ENCODE measurements at places on chromosomes 6 and 20. TPM values are rescaled to one million over a fixed set of nuclear protein-coding genes. Genes with fewer than 3 reads are reported as not detected.

- DNase-seq, result peak; percentile 86
These were observed 23.7 kb downstream of the MOCS3 start for GRCh38 chr20:50982363-50982762.

DNA sequence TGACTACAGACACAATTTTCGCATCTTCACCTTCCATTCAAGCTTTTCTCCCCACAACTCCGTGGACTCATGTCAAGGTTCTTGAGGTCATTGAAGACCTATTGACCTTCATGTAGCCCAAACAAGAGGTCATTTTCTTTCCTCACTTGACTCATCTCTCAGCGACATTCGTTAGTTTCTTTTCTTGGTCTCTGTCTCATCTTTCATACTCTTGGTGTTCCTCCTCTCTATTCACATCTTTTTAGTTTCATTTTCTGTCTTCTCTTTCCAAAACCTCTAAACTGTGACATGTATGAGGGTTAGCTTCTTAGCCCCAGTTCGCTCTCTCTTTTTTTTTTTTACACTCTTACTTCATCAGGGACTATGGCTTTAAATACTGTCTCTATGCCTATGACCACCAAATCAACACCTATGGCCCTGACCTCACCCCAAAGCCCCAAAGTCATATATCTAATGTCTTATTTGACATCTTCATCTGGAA lies 128.6 kb upstream of the BACH2 start:
- no peak for DNase-seq

FAM209B gene
- total RNA-seq, result not detected

GRCh38 chr6:112725541-112726085 lies 378.5 kb downstream of the RFPL4B start:
- no peak for DNase-seq

DNA sequence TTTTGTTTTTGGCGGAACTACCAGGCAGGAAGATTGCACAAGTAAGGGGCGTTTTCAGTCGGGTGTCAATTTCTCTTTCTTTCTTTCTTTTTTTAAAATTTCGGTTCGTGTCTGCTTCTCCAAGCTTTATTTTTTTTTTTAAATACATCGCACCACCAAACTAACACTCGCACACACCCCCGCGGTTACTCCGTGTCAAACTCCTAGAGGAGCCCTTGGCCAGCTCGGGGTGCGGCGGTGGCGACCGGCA lies 338 bp downstream of the UTRN start:
- no peak for DNase-seq

CLPSL1 gene
- not detected for total RNA-seq

- DNase-seq, result no peak
These were observed 13.9 kb downstream of the MACROD2 start for GRCh38 chr20:14009208-14009607.

GRCh38 chr20:19967445-19967844 lies 49.7 kb upstream of the NAA20 start:
- DNase-seq, result no peak

DNA sequence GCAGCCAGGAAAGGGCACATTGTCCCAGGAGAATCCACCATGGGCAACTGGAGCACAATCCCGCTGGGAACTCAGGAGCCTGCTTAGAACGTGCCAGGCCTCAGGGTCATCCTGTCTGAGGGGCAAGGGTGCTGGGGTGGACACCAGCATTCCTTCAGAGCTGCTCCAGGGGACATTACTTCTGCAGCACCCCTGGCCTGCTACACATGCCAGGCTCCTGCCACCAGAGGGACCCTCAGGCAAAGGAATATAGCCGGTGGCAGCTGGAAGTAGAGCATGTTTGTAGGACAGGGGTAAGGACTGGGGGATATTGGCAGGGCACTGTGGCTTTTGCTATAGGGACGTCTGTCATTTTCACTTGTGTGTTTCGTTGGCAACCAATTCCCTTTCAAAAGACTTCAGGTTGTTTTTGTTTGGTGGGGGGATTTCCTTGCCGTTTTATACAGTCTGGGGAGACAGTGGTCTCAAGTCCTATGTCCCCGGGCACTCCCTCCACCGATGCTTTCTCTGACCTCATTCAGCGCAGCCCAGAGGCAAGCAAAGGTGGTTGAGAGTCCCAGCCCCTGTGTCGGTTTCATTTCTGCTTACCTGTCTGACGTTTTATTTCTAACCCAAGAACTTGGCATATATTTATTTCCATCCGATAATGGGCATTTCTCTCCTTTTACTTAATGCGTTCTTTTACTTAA lies 130.8 kb downstream of the JPH2 start:
- no peak for DNase-seq

GRCh38 chr6:50123688-50124087 lies 74.0 kb upstream of the DEFB112 start:
- no peak for DNase-seq

- DNase-seq, result no peak
These were observed 132.7 kb upstream of the IFNGR1 start for GRCh38 chr6:137351890-137352289.

CRIP3 gene
- total RNA-seq, result 0.55 TPM

CST2 gene
- not detected for total RNA-seq

DNA sequence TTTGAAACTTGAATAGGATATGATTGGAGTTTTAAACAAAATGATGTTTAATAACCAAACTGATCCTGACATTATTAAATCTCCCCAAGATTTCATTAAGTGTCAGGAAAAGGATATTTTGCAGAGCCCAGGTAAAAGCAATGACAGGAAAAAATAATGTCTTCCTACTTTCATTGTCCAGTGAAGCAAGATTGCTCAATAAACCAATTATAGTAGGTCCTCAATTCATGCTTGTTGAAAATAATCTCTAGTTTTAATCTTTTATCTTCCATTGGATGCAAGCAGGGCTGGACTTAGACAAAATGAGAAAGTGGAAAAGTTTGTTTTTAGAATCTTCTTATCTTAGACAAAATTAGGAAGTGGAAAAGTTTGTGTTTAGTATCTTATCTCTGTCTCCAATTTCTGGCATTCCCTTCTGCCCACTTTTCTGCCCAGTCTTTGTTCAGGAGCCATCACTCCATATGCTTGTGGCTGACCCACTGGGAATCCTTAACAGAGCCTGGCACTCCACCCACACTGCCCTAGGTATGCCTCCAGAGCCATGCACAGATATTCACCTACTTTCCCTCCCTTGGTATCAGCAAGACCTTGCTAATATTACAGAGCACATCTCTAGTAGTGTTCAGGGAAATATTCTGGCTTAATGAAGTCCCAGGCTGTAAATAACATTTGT lies 57.0 kb upstream of the CARMIL1 start:
- DNase-seq, result no peak

TMX4 gene
- 57.0 TPM for total RNA-seq

DNA sequence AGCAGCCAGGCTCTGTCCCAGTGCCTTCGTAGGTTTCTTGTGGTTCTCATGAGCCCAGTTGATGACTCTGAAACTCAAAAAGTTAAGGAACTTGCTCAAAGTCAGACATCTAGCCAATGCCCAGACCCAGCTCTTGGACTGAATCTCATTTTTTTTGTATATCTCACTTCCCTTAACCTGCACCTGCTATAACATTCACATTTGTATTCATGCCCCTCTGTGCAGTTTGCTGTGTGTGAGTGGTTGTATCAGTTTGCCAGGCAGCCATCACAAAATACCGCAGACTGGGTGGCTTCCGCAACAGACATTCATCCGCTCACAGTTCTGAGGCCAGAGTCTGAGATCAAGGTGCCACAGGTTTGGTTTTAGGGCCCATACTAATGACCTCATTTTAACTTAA lies 49.9 kb downstream of the IPCEF1 start:
- no peak for DNase-seq

DNA sequence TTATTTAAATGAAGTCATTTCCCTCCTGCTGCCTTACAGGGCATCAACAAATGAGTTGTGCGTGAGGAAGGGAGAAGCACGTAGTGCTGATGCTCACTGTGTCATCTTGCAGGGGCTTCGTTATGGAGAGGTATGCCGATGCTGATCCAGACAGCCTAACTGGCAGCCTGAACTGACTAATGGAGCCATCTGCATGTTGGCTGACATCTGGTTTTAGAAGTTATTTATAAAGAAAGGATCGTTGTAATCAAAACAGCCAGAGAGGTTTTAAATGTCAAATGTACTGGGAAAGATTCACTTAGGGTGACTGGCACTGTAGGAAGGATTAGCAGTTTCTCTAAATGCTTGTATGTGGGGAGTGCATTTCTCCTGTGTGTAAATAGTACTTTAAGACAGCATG lies 54.6 kb downstream of the FARS2 start:
- DNase-seq, result no peak

DNA sequence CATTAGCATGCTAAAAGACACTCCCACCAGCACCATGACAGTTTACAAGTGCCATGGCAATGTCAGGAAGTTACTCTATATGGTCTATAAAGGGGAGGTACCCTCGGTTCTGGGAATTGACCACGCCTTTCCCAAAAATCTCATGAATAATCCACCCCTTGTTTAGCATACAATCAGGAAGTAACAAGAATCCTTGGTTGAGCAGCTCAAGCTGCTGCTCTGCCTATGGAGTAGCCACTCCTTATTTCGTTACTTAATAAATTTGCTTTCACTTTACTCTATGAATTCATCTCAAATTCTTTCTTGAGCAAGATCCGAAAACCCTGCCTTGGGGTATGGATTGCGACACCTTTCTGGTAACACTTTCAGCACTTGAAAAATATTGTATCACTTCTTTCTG lies 243.0 kb downstream of the BMP2 start:
- no peak for DNase-seq

- DNase-seq, result peak; percentile 75
These were observed 111.3 kb downstream of the LY86 start for GRCh38 chr6:6699741-6700367.

DNA sequence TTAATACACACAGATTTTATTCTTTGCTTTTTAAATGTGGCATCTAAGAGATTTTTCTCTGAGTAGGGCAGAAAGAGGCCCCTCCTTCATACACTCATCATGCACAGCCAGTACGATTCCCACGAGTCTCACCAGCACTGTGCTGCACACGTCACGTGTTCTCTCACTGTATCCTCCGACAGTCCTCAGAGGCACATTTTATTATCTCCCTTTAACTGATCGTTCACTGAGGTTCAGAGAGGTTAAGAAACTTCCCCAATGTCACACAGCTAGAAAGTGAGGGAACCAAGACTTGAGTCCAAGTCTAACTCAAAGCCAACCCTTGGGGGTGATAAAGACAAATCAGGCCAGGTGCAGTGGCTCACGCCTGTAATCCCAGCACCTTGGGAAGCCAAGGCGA lies 142.5 kb downstream of the PREX1 start:
- no peak for DNase-seq

SLC17A3 gene
- not detected for total RNA-seq

DEFB114 gene
- not detected for total RNA-seq

SRSF12 gene
- 1.0 TPM for total RNA-seq

GRCh38 chr6:21331235-21331634 lies 262.3 kb upstream of the SOX4 start:
- peak; percentile 9 for DNase-seq

TMEM74B gene
- 0.59 TPM for total RNA-seq

MATN4 gene
- not detected for total RNA-seq

- no peak for DNase-seq
These were observed 49.4 kb downstream of the F13A1 start for GRCh38 chr6:6270948-6271535.

DNA sequence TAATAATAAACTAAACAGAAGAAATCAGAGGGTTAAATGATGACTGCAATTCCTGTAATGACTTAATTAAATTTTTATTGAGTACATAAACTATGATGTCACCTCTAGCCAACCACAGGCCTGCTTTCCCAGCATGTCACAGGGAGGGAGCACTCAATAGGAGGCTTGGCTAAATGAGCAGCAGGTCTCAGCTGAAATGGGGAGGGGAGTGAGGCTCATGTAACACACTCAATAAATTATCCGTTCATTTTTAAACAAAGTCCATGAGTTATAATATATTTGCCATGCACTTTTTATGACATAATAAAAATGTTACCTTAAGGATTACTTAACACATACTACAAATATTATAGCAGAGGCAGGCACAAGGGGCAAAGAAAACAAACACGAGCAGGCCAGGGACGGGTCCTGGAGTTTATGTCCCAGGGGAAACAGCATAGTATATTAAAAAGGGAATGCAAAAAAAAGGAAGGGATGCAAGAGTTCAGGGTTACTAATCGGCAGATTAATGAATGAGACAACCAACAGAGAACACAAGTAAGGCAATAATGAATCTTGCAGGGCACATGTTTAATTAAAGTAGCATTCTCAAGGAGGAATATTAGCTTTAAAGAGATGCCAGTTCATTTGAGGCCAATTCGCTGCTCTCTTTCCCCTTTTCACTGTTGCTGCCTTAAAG lies 27.1 kb upstream of the FAM83C start:
- no peak for DNase-seq

OOEP gene
- total RNA-seq, result not detected

- no peak for DNase-seq
These were observed 140.9 kb downstream of the RNF144B start for GRCh38 chr6:18527836-18528743.

DNA sequence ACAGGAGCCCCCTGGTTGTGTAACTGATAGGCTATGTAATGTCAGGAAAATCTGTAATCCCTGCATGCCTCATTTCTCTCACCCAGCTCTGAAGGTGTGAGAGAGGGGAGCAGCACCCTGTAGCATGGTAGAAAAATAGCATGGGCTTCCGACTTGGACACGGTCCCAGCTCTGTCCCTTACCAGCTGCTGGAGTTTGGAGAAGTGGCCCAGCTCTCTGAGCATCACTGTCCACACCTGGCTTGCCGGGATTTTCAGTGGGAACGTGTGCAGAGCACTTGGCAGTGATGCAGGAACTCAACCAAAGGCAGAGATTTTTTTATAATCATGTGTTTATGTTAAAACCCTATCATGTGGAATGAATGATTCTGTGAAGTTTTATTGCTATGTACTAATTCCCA lies 34.6 kb downstream of the STK35 start:
- no peak for DNase-seq

DNA sequence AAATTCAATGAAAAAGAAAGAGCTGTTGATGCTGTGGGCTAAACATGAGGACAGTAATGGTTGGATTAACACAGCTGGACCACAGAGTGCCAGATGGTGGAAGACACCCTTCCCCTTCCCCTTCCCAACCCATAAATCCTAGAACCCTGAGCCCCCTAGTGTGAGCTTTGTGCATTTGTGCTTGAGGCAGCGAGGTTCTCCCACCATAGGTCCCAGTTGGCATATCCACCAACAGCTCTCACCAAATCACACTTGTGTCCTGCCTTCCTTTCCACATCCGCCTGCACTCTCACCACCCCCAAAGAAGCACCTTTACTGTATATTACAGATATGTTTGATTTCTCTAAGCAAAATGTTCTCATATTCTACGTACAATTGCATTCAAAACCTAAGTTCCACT lies 32.8 kb upstream of the HBS1L start:
- no peak for DNase-seq

ARHGAP18 gene
- 29.1 TPM for total RNA-seq

DNA sequence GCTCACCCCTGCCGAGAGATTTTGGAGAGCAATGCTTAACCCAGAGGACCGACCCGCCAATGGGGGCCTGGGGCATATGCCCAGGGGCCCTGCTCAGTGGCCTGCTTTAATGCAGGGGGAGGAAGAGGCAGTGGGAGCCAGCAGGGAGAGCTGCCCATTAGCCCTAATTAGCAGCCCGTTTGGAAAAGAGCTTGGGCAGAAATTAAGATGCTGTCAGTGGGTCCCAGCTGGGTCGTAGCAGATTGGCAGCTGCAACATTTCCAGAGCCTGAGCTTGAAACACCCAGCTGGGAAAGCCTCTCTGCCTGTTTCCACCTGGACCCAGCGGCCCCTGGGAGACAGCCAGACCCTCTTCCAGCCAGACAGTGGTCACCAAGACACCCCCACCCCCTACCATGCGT lies 39.5 kb downstream of the CD40 start:
- DNase-seq, result no peak

PHF1 gene
- 98.2 TPM for total RNA-seq

ARMH2 gene
- not detected for total RNA-seq

All from prostate gland (tissue), 2 donors.